ENCODE measurements at places on chromosomes 16 and 17. TPM values are rescaled to one million over a fixed set of nuclear protein-coding genes. Genes with fewer than 3 reads are reported as not detected.

Gene GLP2R
- not detected for total RNA-seq

Gene FOXN1
- total RNA-seq = not detected

Gene SLC5A10
- not detected for total RNA-seq

Gene TNFSF12
- total RNA-seq = 6.5 TPM

Gene RHBDF1
- 19.5 TPM for total RNA-seq

Gene WSCD1
- total RNA-seq = 63.7 TPM

Gene ITGAL
- not detected for total RNA-seq

Gene FNDC8
- total RNA-seq = not detected

Gene ADAM11
- total RNA-seq = 0.15 TPM

Gene HSD17B1
- total RNA-seq = 0.15 TPM

Gene CCL4
- not detected for total RNA-seq

Gene TPSG1
- total RNA-seq = not detected

Gene TNK1
- not detected for total RNA-seq

Gene ADAMTS18
- 0.76 TPM for total RNA-seq

Gene PSMD3
- total RNA-seq = 105 TPM

Gene GCGR
- total RNA-seq = not detected

Gene SLC13A2
- not detected for total RNA-seq

Gene CCL3
- total RNA-seq = not detected

Gene C16orf86
- 6.8 TPM for total RNA-seq

Gene SALL1
- total RNA-seq = not detected

Gene HOXB2
- 3.3 TPM for total RNA-seq

Gene JPT2
- total RNA-seq = 75.0 TPM

Gene SPN
- total RNA-seq = not detected
